ENCODE measurements at places on chromosomes 16 and 17.

DNA sequence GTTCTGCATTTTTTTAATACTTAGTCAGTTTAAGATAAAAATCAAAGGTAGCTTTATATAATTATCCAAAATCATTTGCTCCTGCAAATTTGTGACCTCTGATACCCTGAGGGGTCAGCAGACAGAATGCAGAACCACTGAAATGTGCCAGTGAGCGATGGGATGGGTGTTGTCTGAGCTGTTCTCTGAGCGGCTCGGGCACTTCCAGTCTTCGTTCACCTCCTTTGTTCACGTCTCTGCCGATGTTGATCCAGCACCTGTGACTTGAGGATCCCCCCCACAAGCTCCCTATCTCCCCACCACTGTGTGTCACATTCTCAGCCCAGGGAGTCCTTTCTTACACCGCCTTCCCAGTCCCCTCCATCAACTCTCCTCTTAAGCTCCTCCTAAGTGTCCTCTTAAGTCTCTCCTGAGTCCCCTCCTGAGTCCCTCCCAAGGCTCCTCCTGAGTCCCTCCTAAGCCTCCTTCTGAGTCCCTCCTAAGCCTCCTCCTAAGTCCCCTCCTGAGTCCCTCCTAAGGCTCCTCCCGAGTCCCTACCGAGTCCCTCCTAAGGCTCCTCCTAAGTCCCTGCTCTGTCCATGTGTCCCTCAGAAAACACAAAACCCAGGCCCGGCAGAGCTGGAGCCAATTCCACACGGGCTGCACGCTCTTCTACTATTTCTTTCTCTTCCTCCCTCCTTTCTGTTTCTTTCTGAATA, 47.5 kb downstream of the RNF213 start:
- peak overlapping the region; percentile 86 for H3K27ac ChIP-seq
- H3K4me1 ChIP-seq, result peaks cover 13% of the 10 kb centered on the region
- H3K27me3 ChIP-seq, result no peaks in the 10 kb centered on the region
- H3K36me3 ChIP-seq, result peaks cover 71% of the 10 kb centered on the region
- H3K4me3 ChIP-seq, result no peak overlapping the region
- no peak for DNase-seq

- H3K4me1 ChIP-seq, result peaks cover 34% of the 10 kb centered on the region
- no peak overlapping the region for H3K27ac ChIP-seq
- no peak for DNase-seq
- H3K36me3 ChIP-seq, result no peaks in the 10 kb centered on the region
These were observed 3.0 kb upstream of the PRPSAP2 start for GRCh38 chr17:18854956-18855355.

DNA sequence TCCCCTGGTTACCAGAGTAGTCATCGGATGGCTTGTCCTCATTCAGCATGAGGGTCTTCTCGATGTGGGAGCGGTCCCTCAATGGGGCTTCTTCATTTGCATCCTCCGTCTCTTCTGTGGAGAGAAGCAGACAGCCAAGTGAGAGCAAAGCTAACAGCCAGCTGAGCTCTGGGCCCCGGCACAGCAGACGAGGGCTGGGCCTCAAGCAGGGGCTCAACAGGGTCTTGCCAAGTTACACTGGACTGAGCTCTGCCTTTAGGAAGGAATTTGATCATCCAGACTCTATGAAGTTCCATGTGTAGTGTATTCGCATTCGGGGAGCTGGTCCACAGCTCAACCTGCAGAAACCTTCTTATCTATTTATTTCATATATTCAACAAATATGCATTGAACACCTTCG, 37.4 kb downstream of the SRL start:
- no peak overlapping the region for H3K4me3 ChIP-seq
- peaks cover 3% of the 10 kb centered on the region for H3K27me3 ChIP-seq
- no peak for DNase-seq

DNA sequence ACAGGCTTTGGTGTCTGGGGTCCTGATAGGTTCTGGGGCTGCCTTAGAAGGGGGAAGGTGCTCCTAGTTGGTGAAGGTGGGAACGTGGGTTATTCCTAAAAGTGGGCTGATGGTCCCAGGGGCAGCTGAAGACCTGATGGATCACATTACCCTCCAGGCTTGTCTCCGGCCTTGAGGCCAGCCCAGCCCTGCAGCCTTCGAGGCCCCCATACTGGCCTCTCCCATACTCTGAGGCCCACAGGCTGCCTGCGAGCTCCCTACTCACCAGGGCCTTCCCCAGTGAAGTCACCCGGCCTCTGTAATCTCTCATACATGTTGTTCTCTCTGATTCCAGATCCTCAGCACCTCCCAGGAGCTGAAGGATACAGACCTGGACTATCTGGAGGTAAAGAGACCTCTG, 2.7 kb downstream of the RNF112 start:
- no peaks in the 10 kb centered on the region for H3K36me3 ChIP-seq
- no peak overlapping the region for H3K4me3 ChIP-seq
- H3K27me3 ChIP-seq, result no peaks in the 10 kb centered on the region
- no peak for DNase-seq

DNA sequence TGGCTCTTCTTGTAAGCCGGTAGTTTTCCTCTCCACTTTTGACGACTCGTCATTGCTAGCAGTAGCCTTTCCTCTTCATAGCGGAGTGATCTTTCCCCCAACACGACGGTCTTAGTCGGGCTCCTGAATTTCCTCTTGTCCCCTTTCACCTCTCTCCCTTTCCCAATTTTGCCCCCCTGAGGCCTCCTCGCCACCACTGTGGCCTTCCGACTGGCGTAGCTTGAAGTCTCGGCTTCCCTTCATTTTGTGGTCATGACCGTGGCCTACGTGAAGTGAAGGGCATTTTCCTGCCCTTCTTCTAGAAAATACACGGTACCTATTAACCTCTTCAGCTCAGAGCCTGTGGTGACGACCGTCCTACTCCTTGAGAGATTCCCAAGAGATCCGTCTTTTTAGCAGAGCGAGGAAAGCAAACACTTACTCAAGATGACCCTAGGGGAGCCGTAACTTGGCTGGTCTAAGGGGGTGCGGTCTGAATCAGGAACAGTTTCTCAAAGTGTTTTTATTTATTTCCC, 787 bp downstream of the PRKAR1A start:
- peaks cover 40% of the 10 kb centered on the region for H3K36me3 ChIP-seq
- H3K27me3 ChIP-seq, result no peaks in the 10 kb centered on the region
- no peak for DNase-seq
- peak overlapping the region; percentile 96 for H3K27ac ChIP-seq
- peak overlapping the region; percentile 99 for H3K4me3 ChIP-seq
- H3K4me1 ChIP-seq, result peaks cover 56% of the 10 kb centered on the region

DNA sequence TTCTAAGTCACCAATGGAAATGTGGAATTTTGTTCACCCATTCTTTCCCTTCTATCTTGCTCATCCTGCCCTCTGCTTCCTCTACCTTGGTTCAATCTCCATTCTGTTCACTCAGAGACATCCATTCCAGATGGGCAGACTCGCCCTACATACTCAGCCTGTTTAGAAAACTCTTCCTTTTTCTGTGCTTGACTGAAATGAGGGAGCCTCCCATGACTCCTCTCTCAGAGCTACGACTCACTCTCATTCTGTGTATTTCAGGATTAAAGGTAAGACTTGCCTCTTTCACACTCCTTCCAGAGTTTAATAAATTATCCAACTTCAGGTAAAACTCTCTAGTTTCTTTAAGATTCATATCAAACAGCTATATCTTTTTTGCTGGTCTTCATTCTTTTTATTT, 182.8 kb downstream of the HS3ST3A1 start:
- no peaks in the 10 kb centered on the region for H3K36me3 ChIP-seq
- no peaks in the 10 kb centered on the region for H3K4me1 ChIP-seq
- no peak overlapping the region for H3K4me3 ChIP-seq
- peaks cover 16% of the 10 kb centered on the region for H3K27me3 ChIP-seq

DNA sequence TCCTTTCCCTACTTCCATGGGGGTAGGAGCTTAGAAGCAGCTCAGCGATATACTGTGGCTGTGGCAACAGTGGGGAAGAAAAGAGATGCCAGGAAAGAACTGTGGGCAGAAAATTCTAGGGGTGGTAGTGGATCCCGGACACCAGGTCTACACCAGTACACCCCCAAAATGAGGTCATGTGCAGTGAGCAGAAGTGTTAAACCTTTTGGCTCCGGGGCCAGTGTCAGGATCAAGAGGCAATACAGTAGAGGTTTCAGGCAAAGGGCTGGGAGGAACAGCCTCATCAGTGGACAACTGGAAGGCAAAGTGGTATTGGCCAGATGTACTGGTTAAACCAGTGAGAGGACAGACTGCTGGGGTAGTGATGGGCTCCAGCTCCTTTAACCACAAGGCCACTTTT, 163.1 kb upstream of the CCL2 start:
- DNase-seq, result no peak
- no peak overlapping the region for H3K27ac ChIP-seq
- no peak overlapping the region for H3K4me3 ChIP-seq
- no peaks in the 10 kb centered on the region for H3K36me3 ChIP-seq
- H3K4me1 ChIP-seq, result no peaks in the 10 kb centered on the region

GRCh38 chr17:17926840-17927449, 45.3 kb downstream of the TOM1L2 start:
- peaks cover 1% of the 10 kb centered on the region for H3K36me3 ChIP-seq
- H3K4me3 ChIP-seq, result no peak overlapping the region
- H3K4me1 ChIP-seq, result peaks cover 7% of the 10 kb centered on the region
- no peak for DNase-seq
- no peaks in the 10 kb centered on the region for H3K27me3 ChIP-seq

- DNase-seq, result no peak
- H3K4me3 ChIP-seq, result no peak overlapping the region
- peaks cover 10% of the 10 kb centered on the region for H3K4me1 ChIP-seq
- H3K36me3 ChIP-seq, result no peaks in the 10 kb centered on the region
- H3K27ac ChIP-seq, result no peak overlapping the region
These were observed 1.7 kb downstream of the JPH3 start for GRCh38 chr16:87603684-87604633.

DNA sequence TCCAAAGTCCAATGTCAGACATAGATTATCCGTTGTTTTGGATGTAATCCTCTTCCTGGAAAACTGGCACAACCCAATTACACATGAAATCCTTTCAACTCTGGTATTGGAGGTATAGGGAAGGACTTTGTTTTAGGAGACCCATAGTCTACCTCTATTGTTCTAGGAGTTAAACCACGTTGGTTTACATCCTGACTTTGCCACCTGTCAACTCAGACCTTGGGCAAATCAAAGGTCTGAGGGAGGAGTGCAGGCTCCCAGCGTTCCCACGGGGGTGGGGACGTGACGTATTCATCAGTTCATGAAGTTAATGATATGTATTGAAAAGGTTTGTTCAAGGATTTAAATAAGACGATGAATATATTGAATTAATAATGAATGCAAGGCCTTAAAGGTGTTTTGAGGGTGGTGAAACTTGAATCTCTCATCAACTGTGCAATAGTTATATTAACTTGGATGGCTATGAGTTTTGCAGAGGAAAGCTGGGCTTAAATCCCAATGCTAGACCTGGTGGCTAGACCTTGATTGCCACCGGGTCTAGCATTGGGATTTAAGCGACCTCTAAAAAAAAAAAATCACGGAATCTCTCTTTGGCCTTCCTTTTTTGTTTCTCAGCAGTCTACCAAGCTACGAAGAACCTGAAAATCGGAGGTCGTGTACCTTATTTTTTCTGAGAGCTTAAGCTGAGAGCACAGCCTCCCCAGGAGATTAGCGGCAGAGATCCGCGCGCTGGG, 744 bp upstream of the NF1 start:
- DNase-seq, result no peak
- no peaks in the 10 kb centered on the region for H3K27me3 ChIP-seq
- H3K4me1 ChIP-seq, result peaks cover 13% of the 10 kb centered on the region
- H3K4me3 ChIP-seq, result peak overlapping the region; percentile 89

DNA sequence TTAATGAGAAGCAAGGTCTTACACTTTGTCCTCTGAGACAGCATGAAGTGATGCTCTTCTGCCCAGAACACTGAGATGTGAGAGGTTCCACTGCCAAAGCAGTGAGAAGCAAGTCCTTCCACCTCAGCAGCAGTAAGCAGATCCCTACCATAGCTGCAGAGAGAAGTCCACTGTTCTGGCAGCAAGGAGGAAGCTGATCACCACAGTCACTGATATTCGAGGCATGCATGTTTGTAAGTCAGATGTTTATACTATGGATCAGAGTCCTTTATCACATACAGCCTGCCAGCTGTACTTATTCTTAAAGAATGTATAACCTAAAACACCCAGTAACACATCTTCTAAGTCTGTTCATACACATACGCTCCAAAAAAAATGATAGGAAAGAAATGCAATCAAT, 18.2 kb upstream of the METTL2A start:
- H3K4me1 ChIP-seq, result no peaks in the 10 kb centered on the region
- H3K4me3 ChIP-seq, result no peak overlapping the region
- no peak overlapping the region for H3K27ac ChIP-seq
- DNase-seq, result no peak
- no peaks in the 10 kb centered on the region for H3K36me3 ChIP-seq

DNA sequence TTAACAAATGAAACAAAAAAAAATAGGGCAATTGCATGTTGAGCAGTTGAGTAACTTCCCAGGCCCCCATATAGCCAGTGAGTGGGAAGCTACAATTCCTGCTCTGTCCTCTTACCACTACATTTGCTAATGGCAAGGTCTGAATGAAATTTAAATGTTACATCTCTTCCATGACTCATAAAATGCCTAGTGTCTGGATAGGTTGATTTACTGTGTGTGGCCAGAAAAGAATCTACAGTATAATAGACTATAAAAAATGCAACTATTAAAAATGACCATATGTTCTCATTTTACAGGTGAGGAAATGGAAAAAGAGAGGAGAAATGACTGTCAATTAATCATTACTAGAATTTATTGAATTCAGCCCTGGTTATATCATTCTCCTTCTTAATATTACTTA, 1199.3 kb downstream of the CDH11 start:
- H3K4me3 ChIP-seq, result no peak overlapping the region
- no peaks in the 10 kb centered on the region for H3K4me1 ChIP-seq
- no peaks in the 10 kb centered on the region for H3K27me3 ChIP-seq

- no peak for DNase-seq
- H3K27me3 ChIP-seq, result no peaks in the 10 kb centered on the region
- H3K4me1 ChIP-seq, result peaks cover 20% of the 10 kb centered on the region
- peak overlapping the region; percentile 92 for H3K27ac ChIP-seq
- peaks cover 3% of the 10 kb centered on the region for H3K36me3 ChIP-seq
- no peak overlapping the region for H3K4me3 ChIP-seq
These were observed 10.5 kb downstream of the TSPOAP1 start for GRCh38 chr17:58318065-58318481.

- no peaks in the 10 kb centered on the region for H3K27me3 ChIP-seq
- no peak for DNase-seq
- H3K4me1 ChIP-seq, result peaks cover 2% of the 10 kb centered on the region
- H3K4me3 ChIP-seq, result no peak overlapping the region
- H3K36me3 ChIP-seq, result peaks cover 44% of the 10 kb centered on the region
- peak overlapping the region; percentile 35 for H3K27ac ChIP-seq
These were observed 42.2 kb downstream of the WDR45B start for GRCh38 chr17:82605939-82606600.

DNA sequence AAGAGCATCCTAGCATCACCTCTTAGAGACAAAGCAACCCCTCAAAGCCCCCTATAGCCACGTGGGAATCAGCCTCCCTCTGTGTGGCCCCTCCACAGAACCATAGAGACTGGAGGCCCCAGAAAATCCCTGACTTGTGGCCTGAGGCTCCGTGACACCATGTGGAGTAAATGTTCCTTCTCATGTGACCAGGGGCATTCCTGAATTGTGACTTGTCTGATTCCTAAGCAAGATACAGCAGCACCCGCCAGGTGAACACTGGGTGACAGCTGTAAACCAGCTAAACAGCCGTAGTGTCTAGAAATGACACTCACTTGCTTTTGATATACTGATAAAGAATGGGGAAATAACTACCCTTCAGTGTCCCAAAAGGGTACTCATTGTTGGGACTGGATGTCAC, 79.0 kb downstream of the DYNLRB2 start:
- H3K27me3 ChIP-seq, result no peaks in the 10 kb centered on the region
- no peak for DNase-seq

GRCh38 chr16:53504665-53505064, 1.7 kb upstream of the AKTIP start:
- peak overlapping the region; percentile 86 for H3K27ac ChIP-seq
- no peak for DNase-seq
- H3K4me1 ChIP-seq, result peaks cover 39% of the 10 kb centered on the region
- peak overlapping the region; percentile 99 for H3K4me3 ChIP-seq
- no peaks in the 10 kb centered on the region for H3K27me3 ChIP-seq
- peaks cover 6% of the 10 kb centered on the region for H3K36me3 ChIP-seq

All from activated naive CD8-positive, alpha-beta T cell treated with anti-CD3 and anti-CD28 coated beads, Interleukin-2, amount 50 U/mL, for 24 hours (primary cell).